ENCODE measurements at places on chromosomes 3 and 15.
A peak's percentile ranks its signal among the peaks of the same experiment; 100 is the strongest.

DNA sequence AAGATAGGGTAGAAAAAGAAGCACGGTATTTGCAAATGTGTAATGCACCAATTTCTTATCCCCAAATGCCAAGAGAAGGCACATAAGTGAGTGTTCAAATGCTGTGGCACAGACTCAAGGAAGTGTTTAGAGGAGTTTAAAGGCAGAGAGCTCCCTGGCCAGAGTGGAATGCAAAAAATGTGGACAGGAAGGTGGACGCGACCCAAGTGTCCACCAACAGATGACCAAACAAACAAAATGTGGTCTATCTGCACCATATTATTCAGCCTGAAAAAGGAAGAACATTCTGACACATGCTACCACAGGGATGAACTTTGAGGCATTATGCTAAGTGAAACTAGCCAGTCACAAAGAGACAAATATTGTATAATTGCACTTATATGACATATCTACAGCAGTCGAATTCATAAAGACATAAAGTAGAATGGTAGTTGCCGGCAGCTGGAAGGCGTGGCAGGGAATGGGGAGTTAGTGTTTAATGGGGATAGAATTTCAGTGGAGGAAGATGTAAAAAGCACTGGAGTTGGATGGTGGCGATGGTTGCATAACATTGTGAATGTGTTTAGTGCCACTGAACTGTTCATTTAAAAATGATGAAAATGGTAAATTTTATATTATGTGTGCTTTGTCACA is 126.6 kb downstream of the SRGAP3 start:
- no peak for DNase-seq

GRCh38 chr3:25156626-25157025 is 271.4 kb upstream of the RARB start:
- DNase-seq: no peak

GRCh38 chr15:49902685-49903501 is 216.1 kb downstream of the ATP8B4 start:
- no peak for DNase-seq

DNA sequence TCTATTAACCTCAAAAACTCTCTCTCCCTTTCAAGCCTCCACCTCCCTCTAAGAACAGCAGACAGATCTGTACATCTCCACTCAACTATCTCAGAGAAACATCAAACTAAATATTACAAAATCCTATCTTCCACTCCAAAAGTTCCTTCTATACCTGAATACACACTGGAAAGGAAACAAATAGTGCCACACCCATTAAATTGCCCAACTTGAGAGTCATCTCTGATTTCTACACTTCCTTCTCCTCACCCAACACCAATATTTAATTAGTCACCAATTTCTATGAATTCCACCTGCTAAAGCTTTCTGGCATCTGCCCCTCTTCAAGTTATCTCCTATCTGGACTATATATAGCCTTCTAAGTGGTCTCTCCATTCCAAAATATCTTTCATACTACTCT is 65.8 kb downstream of the PEAK1 start:
- DNase-seq: peak; percentile 34

- peak; percentile 1 for DNase-seq
Observed at GRCh38 chr3:55735976-55736375, 248.9 kb upstream of the WNT5A start.

- DNase-seq: no peak
Observed at GRCh38 chr3:190731596-190731995, 130.9 kb downstream of the GMNC start.

- no peak for DNase-seq
Observed at GRCh38 chr3:59877263-59878037, 827.6 kb upstream of the CFAP20DC start.

GRCh38 chr15:66477011-66477410 is 20.6 kb downstream of the SNAPC5 start:
- no peak for DNase-seq

GRCh38 chr15:85172846-85173490 is 191.3 kb downstream of the PDE8A start:
- no peak for DNase-seq

- DNase-seq: no peak
Observed at GRCh38 chr15:74399511-74400312, 32.3 kb upstream of the CYP11A1 start.

DNA sequence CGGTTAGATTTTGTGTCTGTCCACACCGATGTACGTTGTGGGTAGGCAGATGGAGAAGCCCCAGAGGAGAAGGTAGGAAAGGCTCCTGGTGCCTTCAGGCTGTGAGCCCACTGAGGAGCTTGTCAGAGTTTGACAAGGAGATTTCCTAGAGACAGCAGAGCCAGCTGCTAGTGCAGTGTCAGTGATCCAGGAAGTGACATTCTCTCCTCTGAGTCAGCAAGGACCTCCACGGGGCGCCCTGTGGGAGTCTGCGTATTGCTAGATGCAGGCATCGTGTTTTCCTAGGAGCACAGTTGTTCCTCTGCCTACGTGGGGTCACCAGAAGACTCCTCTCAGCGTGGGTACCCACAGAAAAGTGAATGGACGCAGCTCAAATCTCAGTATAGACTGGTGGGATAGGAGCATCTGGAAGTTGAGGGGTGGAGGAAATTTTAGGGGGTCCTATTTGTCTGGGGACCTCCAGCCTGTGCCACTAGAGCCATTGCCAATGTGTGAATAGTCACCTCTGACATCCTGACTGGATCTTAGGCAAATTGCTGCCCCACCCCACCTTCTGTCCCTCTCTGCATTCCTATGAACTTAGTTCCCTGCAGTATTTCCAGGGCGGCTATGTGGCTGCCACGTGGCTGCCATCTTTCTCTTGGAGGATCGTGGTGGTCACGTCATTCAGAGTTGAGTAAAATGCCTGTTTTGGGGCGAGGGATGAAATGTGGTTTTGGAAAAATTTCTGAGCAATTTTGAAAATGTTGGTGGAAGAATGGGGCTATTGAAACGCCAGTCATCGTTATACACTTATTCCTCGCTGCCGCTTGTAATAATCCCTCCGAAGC is 84.8 kb upstream of the KLHL25 start:
- no peak for DNase-seq

GRCh38 chr3:126781889-126782491 is 78.0 kb downstream of the CHCHD6 start:
- DNase-seq: no peak

- no peak for DNase-seq
Observed at GRCh38 chr3:106850437-106850836, 526.8 kb upstream of the CCDC54 start.
